ENCODE measurements at places on chromosomes 1 and 21.

GRCh38 chr1:230073371-230074035, 6.5 kb downstream of the GALNT2 start:
- no peak for DNase-seq

DNA sequence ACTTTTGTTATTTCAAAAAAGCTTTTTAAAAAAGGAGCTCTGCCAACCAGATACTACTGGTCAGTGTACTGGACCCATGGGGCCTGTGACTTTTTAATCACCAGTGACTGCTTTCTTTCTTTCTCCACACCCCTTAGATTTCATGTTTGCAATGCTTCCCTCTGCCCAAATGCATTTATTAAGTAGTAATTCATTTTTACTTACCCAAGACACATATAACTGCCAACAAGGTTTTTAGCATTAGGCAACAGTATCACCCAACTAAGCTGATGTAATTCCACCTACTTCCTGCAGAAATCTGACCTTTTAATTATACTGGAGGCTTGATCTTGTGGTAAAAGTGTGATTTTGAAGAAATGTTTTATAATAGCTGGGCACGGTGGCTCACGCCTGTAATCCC, 12.5 kb downstream of the MECR start:
- no peak for DNase-seq

GRCh38 chr1:98351561-98351960, 310.0 kb upstream of the SNX7 start:
- DNase-seq, result no peak

DNA sequence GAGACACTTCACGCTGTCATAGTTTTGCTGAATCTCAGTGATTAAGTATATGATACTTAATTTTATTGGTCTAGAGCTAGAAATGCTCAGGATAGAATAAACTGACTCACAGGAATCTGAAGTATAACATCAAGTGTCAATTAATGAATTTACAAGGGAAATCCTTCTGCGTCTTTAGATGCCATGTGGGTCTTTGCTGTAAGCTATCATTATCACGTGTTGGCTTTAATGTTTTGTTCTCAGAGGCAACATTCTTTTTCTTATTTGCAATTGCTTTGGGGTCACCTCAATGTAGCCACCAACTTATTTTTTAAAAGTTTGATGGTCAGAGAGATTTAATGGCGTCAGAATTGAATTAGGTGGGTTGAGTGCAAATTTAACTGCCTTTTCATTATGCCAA, 680.1 kb upstream of the PTBP2 start:
- DNase-seq, result no peak

DNA sequence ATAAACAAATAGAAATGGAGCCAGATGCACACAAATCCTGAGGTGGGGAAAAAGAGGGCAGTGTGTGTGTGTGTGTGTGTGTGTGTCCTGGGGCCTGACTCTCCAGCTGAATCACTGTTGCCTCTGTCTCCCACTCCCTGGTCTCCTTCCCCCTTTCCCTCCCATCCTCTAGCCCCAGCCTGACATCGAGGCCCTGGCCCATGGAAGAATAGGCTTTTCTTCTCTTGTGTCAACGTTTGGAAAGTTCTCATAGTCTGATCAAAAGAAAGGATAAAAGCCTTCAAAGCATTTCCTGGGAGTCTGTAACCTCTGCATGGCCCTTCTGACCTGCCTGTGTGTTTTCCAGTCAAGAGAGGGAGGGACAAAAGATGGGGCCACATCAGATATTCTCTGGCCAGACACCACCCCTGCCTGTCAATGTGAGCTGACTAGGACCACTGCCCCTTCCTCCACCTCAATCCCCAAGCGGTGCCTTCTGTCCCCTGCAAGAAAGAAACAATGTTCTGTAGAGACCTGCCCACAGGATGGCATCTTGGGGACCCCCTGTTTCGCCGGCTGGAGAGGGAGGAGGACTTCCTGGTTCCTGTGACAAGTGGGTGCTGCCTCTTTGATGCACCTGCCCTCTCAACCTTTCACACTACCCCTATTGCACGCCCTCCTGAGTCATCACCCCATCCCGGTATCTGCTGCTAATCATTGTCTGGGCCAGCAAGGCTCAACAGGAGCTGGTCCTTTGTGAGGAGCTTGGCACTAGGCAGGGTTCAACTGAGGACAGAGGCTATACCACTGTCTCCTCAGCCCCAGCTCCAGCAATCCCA, 16.2 kb downstream of the KCNJ10 start:
- no peak for DNase-seq

DNA sequence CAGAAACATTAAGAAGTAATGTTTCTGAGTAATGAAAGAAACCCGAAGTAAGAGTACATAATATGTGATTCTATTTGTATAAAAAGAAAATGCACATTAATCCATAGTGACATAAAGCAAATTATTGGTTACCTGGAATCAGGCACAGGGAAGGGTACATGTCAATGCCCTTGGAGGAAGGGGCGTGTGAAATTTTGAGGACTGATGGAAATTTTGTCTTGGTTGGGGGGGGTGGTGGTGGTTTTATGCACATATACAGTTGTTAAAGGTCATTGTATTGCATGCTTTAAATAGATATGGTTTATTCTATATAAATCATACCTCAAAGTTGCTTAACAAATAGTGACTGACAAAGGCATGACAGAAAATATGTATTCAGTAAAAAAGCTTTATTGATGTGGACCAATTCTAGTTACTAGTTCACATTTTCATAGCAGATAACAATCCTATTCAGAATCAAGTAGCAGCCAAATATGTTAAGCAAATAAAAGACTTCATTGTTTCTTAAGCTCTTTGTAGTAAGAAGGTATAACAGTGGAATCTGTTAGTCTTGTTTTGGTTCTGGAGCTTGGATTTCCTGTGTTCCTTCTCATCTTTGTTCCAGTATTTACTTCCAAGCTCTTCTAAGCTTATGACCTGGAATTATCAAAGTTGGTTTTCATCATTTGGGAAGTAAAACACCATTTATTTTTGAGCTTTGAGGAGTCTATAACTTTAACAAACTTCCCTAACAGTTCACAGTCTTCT, 15.1 kb downstream of the BACH1 start:
- no peak for DNase-seq

- DNase-seq, result peak; percentile 46
Measured at GRCh38 chr1:248924696-248925532, 18.9 kb downstream of the PGBD2 start.

DNA sequence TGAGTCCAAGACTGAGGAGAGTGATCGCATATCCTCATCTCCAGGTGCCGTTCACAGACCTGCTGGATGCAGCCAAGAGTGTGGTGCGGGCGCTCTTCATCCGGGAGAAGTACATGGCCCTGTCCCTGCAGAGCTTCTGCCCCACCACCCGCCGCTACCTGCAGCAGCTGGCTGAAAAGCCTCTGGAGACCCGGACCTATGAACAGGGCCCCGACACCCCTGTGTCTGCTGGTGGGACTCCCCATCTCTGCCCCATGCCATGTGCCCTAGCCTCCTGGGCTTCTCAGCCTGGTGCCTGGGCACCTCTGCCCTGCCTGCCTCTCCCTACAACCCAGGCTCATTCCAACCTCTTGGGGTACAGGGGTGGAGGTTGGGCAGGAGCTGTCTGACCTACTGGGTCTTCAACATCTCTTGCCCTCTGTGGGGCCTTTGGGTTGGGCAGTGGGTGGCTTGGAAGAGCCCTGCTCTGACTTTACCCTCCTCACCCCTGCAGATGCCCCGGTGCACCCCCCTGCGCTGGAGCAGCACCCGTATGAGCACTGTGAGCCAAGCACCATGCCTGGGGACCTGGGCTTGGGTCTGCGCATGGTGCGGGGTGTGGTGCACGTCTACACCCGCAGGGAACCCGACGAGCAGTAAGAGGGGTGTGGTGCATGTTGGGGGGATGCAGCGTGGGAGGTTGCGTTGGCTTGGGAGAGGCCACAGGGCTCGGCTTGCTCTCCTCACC, 7.2 kb downstream of the AMPD2 start:
- no peak for DNase-seq

DNA sequence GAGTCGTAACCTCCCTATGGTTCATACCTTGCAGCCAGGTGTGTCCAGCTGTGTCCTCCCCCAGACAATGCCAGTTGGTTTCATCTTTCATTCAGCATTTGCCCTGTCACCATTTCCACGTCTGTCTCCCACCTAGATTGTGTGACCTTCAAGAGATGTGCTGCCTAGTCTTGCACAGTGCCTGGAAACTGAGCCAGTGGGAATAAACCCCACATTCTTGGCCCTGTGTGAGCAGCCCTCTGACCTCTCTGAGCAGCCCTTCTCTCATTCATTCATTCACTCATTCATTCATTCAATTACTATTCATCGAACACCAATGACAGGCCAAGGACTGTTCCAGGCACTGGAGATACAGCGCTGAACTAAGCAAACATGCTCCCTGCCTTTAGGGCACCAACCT, 115.7 kb downstream of the GRIK3 start:
- DNase-seq, result no peak

All from SHP77 treated with DMSO at 0.1 percent for 48 hours (cell line).